ENCODE measurements at places on chromosomes 1 and 21. TPM values are rescaled to one million over a fixed set of nuclear protein-coding genes. Genes with fewer than 3 reads are reported as not detected.

GRCh38 chr1:18991585-18991984 is 35.1 kb upstream of the IFFO2 start:
- no peak for DNase-seq

- DNase-seq = no peak
These were observed 35.8 kb downstream of the PTPRF start for GRCh38 chr1:43566382-43567044.

DNA sequence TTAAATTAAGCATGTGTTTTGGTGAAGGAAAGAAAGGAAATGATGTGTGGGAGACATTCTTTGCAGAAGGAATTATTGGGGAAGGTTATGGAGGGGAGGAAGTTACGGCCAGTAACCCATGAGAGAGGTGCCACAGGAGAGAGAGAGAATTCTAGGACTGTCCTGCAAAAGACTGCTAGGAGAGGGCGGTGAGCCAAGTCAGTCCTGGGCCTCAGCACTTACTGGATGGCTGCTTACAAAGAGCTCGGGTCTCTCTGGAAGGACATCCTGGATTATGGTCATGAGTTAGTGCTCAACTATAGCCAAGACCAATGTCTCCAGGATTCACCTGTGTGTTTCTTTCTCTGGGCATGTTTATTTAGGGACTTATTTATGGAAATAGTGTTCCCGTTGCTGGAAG is 74.4 kb upstream of the HSD17B7 start:
- no peak for DNase-seq

GRCh38 chr1:53871773-53872484 is 17.7 kb downstream of the YIPF1 start:
- no peak for DNase-seq

ADAM30 gene
- total RNA-seq = not detected

DNA sequence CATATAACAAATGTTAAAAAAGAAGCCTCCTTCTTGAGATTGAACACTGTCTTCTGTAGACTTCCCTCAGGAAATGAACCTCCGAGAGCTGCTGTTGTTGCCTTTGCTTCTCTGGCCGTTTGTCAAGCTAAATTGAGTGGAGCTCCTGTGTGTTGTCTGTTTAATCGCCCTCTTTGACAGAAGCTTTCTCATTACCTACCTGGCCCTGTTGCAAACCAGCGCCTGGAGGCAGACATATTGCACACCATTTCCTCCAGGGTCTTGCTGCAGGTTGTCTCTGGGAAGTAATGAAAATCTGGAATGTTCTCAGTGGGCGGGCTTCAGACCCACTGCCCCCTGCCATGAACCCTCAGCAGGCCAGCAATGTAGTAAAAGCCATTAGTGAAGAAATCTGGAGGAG is 83.3 kb downstream of the GABPA start:
- no peak for DNase-seq

DNA sequence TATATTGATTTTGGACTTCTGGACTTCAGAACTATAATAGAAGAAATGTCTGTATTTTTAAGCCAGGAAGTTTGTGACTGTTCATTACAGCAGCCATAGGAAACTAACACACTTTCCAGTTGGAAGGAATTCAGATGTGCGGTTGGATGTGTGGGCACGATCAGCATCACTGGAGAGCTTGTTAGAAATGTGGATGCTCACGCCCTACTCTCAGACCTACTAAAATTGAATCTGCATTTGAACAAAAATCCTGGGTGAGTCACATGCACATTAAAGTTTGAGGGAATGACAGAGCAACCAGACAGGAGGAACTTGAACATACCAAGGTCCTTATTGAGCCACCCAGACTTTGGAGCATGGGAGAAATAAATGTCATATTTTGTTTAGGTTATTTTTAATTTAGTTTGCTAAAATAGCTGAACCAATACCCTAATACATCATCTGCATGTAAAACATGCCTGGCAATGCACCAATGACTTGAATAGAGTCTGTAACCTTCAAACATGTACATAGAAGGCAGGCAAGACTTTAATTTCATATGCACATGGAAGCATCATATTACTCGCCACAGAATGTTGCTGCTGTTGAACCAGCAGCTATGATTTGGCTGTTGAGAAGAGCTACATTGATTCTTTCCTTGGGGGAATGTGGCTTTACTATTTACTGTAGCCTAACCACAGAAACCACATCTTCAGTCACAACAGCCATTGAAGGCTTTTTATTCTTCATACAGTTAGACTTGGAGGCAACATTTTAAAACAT is 346.2 kb downstream of the BARHL2 start:
- DNase-seq = no peak

DNA sequence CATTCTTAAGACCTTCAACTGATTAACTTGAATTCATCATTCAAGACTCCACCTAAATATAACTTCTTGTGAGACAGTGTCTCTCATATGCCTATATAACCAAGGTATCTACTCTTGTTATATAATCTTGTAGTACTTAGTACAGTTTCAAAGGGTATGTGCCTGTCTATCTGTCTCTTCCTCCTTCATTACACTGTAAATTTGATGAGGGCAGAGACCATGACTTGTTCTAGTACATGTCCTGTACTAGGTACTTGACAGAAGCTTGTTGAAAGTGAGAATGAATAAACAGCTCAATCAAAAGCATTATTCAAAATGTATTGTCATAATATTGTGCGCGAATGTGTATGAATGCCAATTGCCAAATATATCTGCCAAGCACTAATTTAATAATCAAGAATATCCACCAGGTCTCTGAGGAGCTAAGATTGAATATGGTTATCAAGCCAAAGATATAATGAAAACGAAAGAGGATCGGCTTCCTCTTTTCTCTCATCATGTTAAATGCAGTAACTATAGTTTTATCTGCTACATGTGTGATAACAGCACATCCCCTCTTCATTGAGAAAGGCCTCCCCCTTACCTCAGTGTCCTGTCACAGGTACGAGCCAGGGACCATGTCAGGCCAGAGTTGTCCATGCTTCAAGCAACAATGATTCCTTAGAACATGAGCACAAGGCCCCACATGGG is 117.3 kb downstream of the UCHL5 start:
- no peak for DNase-seq

DNA sequence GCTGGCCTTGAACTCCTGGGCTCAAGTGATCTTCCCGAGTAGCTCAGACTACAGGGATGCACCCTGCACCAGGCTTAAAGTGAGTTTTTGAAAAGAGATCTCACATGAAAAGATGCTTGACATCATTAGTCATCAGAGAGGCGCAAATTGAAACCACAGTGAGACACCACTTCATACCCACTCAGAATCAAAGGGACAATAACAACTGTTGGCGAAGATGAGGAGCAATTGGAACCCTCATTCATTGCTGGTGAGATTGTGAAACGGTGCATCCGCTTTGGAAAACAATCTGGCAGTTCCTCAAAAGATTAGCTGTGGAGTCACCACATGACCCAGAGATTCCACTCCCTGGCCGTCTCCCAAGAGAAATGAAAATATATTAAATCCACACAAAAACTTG is 122.3 kb downstream of the PGBD5 start:
- no peak for DNase-seq

- DNase-seq = no peak
These were observed 3.5 kb upstream of the UTS2 start for GRCh38 chr1:7856345-7856744.

ADGRL4 gene
- not detected for total RNA-seq

DNA sequence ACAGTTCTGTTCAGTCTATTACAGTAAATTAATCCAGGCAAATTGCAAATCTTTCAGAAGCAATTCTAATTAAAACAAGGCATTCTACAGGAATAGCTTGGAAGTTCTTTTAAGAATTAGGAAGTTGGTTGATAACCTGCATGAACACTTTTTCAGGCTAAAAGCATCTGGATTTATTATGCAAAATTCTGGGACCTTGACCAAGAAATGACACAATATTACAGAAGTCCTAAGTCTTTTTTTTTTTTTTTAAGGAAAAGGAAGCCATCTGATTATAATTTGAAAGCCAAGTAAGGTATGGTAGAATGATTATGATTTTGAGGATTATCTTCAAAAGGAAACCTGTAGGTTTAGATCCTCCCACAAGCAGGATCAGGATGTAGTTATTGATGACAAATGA is 74.7 kb upstream of the KCNK2 start:
- no peak for DNase-seq

TP73 gene
- total RNA-seq = 0.39 TPM

LCE2A gene
- not detected for total RNA-seq

PRDM16 gene
- 0.25 TPM for total RNA-seq

DNA sequence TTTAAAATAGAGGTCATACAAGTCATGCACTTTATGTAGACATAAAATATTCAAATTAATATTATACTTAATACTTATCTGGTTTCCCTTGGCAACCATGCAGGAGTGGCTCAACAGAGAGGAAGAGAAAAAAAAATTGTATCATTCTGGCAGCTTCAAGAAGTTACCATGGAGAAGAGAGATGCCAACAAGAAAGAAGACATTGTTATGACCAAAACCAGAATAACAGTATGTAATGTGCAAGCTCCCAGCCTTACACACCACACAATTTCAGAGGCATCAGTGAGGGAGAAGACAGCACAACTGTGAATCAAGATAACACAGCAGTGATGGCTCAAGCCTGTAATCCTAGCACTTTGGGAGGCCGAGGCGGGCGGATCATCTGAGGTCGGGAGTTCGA is 49.1 kb upstream of the RCOR3 start:
- DNase-seq = no peak

PADI2 gene
- total RNA-seq = 0.11 TPM

SAMD11 gene
- not detected for total RNA-seq

DNA sequence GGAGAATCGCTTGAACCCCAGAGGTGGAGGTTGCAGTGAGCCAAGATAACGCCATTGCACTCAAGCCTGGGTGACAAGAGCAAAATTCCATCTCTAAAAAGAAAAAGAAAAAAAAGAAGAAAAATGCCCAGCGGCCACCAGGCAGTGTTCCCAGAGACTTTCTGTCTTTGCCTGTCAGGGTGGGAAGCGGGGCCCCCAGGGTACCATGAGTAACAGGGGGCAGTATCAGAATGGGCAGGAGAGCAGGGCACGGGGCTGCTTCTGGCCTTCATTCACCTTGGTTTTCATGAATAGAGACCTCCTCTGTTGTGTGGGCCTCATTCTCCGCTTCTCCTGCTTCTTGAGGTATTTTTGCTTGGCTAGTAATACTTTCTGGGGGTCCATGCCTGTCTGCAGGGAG is 20.4 kb downstream of the SLC26A9 start:
- DNase-seq = no peak

DNA sequence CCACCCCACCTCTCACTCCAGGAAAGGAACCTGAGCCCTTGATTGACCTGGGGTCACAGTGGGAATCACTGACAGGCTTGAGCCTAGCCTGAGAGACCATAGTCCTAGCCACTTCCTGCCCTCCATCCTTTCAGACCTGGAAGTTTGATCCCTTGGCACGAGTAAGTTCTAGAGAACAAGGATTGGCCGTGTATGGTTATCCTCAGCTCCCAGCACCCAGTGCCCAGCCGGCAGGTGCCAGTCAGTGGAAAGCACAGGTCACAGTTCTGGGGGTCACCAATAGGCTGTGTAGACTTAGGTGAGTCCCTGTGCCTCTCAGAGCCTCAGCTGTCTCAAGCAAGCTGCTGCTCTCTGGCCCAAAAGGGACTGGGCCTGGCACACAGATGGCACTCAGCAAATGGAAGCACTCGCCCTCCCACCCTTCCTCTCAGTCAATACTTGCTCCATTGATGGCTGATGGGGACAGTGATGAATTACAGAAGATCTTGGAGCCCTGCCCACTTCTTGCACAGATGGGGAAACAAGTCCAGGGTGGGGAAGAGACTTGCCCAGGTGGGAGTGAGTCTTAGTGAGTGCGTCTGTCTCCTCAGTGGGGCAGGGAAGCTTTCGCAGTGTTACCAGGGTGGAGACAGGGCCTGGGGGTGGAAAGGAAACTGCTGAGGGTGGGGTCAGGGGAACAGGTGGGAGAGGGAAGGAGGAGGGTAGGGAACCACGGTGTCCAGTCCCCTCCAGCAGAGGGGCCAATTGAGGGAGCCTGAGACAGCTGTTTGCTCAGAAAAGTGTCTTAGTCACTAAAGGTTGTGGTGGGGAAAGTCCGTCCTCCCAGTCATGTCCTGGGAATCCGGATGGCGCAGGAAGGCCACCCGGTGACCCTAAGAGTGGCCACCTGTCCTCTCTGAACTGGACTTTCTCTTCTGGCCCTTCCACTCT is 2.6 kb upstream of the KCNQ4 start:
- DNase-seq = no peak

DNA sequence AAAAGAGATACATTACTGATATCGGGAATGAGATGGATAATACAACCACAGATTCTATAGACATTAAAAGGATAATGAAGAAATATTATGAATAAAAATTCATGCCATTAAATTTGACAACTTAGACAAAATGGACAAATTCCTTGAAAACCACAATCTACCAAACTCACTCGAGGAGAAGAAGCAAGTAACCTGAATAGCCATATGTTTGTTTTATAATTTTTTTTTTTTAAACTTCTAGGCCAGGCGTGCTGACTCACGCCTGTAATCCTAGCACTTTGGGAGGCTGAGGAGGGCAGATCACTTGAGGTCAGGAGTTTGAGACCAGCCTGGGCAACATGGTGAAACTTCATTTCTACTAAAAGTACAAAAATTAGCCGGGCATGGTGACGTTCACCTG is 327.9 kb downstream of the VAV3 start:
- no peak for DNase-seq

GBP5 gene
- total RNA-seq = 151 TPM

NUDT4B gene
- 0.56 TPM for total RNA-seq

TTC22 gene
- total RNA-seq = 1.4 TPM

DNA sequence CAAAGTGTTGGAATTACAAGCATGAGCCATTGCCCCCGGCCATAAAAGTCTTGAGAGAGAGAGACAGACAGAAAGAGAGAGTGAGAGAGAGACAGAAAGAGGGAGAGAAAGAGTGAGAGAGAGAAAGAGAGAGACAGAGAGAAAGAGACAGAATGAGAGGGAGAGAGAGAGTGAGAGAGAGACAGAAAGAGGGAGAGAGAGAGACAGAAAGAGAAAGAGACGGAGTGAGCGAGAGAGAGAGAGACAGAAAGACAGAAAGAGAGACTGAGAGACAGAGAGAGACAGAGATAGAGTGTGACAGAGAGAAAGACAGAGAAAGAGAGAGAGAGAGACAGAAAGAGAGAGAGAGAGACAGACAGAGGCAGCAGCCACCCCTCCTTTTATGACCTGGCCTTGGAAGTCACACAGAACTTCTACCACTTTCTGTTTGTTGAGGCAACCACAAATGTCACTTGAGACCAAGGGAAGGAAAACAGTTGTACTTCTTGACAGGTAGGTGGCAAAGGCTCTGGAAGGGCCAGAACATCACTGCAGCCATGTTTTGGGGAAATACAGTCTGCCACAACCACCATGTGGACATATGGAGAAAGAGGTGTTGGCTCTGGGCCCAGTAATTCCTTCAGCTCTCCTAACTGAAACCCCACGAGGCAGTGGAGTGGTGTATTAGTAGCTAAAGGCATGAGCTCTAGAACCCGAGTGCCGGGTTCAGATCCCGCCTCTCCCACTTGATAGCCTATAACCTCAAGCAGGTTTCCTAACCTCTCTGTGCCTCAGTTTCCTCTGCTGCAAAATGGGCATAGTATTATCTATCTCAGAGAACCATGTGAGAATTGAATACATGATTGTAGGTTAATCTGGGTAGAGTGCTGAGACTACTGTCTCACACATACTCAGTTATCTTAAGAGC is 50.6 kb downstream of the TNFRSF8 start:
- DNase-seq = no peak

DLGAP3 gene
- total RNA-seq = 0.71 TPM

TAS1R3 gene
- total RNA-seq = 0.43 TPM

GOLT1A gene
- 1.1 TPM for total RNA-seq

- no peak for DNase-seq
These were observed 43.2 kb upstream of the POFUT2 start for GRCh38 chr21:45330851-45331261.
